ENCODE measurements at places on chromosomes 3 and 15. TPM values are rescaled to one million over a fixed set of nuclear protein-coding genes. Genes with fewer than 3 reads are reported as not detected.

Gene PP2D1
- not detected for total RNA-seq

Gene CCR3
- not detected for total RNA-seq

Gene CHRM5
- not detected for total RNA-seq

DNA sequence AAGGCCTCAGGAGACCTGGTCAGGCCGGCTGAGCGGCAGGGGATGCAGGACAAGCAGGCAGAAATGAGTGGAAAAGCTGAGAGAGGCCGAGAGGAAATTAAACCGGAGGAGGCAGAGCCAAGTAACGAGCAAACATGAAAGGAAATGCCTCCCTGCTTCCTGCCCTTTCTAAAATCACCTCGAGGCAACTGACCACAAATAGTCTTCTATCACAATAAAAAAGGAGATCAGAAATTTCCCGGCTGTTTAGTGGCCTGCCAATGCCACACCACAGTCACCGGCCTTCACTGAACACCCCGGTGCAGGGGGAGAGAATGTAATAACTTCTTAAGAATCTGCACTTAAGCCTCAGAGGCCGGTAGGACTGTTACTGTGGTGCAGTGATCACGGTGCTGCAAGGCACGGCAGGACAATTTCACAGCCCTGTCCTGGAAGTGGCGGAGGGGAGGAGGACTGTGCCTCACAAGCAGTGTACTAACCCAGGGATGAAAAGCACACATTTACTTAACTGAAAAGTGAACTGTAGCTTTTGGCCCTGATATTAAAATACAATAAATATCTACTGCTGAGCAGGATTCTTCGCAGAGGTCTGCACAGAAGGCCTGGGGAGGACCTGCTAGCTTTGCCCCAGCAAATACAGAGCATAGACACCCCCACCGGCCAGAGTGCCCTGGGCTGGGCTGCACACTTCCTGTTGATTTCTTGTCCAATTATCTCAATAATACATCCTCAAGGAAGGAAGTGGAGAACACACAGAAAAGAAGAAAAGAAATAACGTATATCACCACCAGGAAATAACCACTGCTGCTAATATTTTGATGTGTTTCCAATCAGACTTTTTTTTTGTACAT, 183.5 kb upstream of the NSMCE3 start:
- H3K36me3 ChIP-seq, result no peaks in the 10 kb centered on the region
- no peak for DNase-seq
- H3K27ac ChIP-seq, result no peak overlapping the region
- H3K4me3 ChIP-seq, result no peak overlapping the region
- no peaks in the 10 kb centered on the region for H3K27me3 ChIP-seq

DNA sequence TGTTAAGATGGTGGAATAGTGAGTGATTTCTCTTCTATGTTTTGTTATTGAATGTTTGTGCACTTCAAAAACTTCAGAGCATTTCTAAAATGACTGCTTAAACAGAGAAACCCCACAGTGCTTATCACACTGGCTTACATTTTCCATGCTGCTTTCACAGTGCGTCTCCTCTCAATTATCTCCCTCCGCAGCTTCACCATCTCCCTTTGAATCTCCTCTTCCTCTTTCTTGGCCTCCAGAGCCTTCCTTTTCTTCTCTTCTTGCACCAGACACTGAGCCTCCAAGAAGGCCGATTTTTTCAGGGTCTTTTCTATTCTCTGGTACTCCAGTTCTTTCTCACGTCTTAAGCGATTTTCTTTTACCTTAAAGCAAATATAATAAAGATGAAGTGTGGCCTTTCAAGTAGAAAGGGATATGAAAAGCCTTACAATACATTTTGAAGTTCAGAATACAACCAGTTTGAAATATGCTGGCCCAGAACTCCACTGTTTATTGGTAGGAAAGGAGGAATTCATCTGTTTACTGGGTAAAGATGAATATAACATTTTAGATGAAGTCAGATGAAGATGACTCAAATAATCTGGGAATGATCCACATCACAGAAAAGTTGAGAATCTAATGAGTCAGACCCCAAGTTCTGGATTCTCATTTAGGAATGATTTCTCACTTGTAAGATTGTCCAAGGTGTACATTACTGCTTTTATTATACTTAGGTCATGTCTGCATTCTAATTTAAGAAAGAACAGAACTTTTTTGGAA, 21.4 kb downstream of the CCDC191 start:
- no peak overlapping the region for H3K27ac ChIP-seq
- no peaks in the 10 kb centered on the region for H3K27me3 ChIP-seq
- no peak overlapping the region for H3K4me3 ChIP-seq

DNA sequence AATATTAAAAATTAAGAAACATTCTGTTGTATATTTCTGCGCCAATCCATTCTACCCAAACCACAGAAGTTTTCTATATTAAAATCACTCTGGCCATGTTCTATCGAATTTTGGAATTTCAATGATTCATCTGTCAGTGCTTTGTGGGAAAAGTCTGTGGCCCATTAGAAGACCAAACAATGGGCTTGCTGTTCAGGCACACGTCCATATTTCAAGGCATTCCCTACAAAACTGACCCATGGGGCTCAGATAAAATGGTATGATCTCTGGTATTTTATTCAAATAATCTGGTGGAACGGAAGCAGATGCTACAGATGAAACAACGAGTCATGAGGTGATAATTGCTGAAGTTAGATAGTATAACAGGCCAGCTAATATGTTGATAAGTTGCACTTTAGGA, 12.4 kb downstream of the NPHP3 start:
- H3K27me3 ChIP-seq, result no peaks in the 10 kb centered on the region
- H3K4me3 ChIP-seq, result no peak overlapping the region
- DNase-seq, result no peak
- peaks cover 31% of the 10 kb centered on the region for H3K36me3 ChIP-seq
- H3K4me1 ChIP-seq, result no peaks in the 10 kb centered on the region
- H3K27ac ChIP-seq, result no peak overlapping the region

- H3K36me3 ChIP-seq, result no peaks in the 10 kb centered on the region
- peak overlapping the region; percentile 55 for H3K27ac ChIP-seq
- H3K27me3 ChIP-seq, result no peaks in the 10 kb centered on the region
These were observed 71.1 kb upstream of the SPATA12 start for GRCh38 chr3:56989169-56989976.

DNA sequence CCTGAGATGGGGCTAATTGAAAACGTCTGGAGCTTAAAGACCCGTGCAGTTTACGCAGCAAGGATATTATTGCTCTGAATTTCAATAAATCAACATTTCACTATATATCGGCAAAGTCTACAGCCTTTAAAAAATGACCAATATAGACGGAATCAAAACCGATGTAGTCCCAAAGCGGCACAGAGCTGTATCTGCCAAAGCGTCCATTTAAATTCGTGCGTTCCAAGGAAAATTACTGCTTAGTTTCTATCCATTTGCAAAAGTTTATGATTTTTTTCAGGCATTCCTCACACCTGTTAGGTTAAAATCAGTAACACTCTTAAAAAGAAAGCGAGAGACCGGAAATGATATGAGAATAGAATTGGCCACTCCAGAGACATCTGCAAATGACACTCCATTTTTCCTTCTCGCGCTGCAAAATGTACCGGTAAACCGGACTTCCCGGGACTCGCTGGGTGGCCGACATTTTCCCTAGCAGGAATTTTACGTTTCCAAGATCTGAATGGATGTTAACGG, 777 bp upstream of the EIF4A2 start:
- peaks cover 21% of the 10 kb centered on the region for H3K36me3 ChIP-seq
- peaks cover 41% of the 10 kb centered on the region for H3K4me1 ChIP-seq
- peak overlapping the region; percentile 99 for H3K27ac ChIP-seq
- H3K27me3 ChIP-seq, result no peaks in the 10 kb centered on the region

GRCh38 chr15:58520464-58520863, 88.7 kb downstream of the LIPC start:
- H3K27me3 ChIP-seq, result no peaks in the 10 kb centered on the region
- no peak overlapping the region for H3K4me3 ChIP-seq
- DNase-seq, result no peak
- no peaks in the 10 kb centered on the region for H3K36me3 ChIP-seq
- H3K4me1 ChIP-seq, result peaks cover 21% of the 10 kb centered on the region
- no peak overlapping the region for H3K27ac ChIP-seq
